ENCODE measurements at places on chromosomes 7 and 10. TPM values are rescaled to one million over a fixed set of nuclear protein-coding genes. Genes with fewer than 3 reads are reported as not detected.

CCDC136 gene
- 1.6 TPM for polyA plus RNA-seq

C10orf67 gene
- polyA plus RNA-seq, result 0.07 TPM

SORCS1 gene
- polyA plus RNA-seq, result not detected

PIP4K2A gene
- 15.5 TPM for polyA plus RNA-seq

MRPS17 gene
- 30.7 TPM for polyA plus RNA-seq

SORBS1 gene
- polyA plus RNA-seq, result 0.42 TPM

UNCX gene
- not detected for polyA plus RNA-seq

PRLHR gene
- polyA plus RNA-seq, result not detected

SYPL1 gene
- polyA plus RNA-seq, result 254 TPM

GIMAP8 gene
- polyA plus RNA-seq, result 0.26 TPM

MMD2 gene
- not detected for polyA plus RNA-seq

P4HA1 gene
- 29.4 TPM for polyA plus RNA-seq

HTR5A gene
- not detected for polyA plus RNA-seq

ACTL6B gene
- polyA plus RNA-seq, result not detected

NEUROG3 gene
- polyA plus RNA-seq, result not detected

ADCYAP1R1 gene
- polyA plus RNA-seq, result not detected

STARD3NL gene
- 32.8 TPM for polyA plus RNA-seq

Measured in keratinocyte (primary cell).